Cerebellar cortex (tissue), 1 donor: ENCODE measurements at places on chromosomes 11 and 22.

DNA sequence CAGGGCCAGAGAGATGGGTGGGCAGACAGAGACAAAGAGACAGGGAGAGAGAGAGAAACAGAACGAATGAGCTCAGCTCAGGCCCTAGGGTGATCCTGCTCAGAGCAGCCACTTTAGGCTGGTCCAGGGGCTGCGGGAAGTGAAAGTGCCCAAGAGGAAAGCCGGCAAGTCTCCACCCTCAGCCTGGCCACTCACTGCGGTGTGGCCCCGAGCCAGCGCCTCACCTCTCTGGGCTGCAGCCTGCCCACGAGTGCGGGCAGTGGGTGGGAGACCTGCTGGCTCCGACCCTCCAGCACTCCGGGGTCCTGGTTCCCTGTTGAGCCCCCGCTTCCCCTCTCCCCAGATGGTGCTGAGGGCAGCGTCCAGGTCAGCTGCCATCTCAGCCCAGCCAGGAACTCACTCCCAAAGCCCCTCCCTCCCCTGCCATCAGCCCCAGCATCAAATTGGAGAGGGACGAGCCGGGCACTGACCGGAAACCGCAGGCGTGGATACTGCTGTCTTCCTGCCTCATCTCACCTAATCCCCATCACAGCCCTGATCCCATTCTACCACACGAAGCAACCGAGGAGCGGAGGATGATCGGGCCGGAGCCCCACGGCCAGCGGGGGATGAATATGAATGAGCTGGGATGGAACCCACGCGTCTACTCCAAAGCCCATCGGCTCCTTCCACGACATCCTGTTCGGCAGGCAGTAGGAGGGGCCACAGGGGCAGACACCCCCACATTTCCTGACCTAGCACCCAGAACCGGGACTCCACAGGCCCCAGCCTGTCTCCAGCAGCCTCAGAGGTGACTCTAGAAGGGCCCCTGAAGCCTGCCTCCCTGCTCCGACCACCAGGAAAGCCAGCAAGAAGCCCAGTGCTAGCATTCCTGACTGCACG, 16.9 kb downstream of the ELFN2 start:
- no peak for DNase-seq

DNA sequence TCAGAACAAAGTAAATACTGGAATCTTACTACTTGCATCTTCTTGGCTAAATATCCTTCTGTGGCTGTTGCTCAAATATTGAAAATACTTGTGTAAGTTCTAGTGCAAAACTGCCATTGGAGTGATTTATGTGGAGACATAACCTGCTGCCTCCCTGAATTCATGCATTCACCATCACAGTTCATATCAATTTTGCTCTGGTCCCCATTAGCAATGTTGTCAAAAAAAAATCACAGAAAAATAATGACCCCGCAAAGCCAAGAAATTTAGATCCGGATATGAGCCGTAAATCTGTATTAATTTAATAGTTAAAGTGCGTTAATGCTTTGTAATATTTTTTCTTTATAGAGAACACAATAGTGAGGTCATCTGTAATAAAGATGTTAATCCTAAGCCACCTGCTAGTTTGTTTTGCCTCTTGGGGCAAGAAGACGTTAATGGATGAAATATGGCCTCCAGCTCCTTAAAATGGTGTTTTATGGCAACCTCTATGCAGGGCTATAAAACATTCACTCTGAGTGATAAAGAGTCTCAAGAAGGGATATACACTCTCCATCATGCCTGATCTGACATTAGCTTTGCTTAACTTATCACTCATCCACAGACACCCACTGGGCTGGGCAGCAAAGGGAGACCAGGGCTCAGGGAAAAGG, 255.9 kb downstream of the INSC start:
- no peak for DNase-seq

DNA sequence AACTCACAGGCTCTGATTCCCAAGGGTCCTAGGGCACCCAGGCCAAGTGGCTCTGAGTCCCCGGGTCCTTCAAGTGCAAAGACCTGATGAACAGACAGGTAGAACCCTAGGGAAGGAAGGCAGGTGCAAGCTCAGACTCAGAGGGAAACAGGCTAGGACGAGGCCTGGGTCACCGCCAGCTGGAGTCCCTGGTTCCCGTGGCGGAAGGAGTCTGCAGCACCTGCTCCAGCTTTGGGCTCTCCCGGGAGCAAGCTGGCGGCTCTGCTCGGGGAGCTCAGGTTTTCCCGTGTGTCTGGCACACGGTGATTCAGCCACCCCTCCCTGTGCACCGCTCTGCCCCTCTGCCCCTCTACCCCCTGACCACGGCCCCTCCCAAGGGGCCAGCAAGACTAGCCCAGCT, 59.8 kb downstream of the WNT7B start:
- DNase-seq, result no peak

- DNase-seq, result no peak
Measured at GRCh38 chr11:113048820-113049768, 87.9 kb downstream of the NCAM1 start.

DNA sequence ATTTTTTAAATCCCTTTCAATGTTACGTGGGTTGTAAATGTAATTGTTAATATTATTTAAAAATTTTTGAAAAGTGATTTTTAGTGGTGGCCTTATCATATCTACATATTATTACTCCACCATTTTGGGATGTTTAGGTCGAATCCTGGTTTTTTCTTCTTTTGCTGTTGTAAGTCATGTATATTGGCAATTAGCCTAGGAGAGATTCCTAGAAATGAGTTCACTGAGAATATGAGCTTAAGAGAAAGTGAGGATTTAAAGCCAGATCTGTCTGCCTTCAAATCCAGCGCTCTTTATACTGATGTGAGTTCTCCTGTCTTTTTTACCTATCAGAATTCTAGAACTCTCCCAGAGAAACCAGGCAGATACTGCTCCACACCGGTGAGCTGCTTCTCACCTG, 56.1 kb downstream of the PTPRJ start:
- no peak for DNase-seq

GRCh38 chr22:50470491-50470890, 4.3 kb downstream of the SBF1 start:
- no peak for DNase-seq

- peak; percentile 21 for DNase-seq
Measured at GRCh38 chr11:127843483-127844396, 743.6 kb downstream of the ETS1 start.

DNA sequence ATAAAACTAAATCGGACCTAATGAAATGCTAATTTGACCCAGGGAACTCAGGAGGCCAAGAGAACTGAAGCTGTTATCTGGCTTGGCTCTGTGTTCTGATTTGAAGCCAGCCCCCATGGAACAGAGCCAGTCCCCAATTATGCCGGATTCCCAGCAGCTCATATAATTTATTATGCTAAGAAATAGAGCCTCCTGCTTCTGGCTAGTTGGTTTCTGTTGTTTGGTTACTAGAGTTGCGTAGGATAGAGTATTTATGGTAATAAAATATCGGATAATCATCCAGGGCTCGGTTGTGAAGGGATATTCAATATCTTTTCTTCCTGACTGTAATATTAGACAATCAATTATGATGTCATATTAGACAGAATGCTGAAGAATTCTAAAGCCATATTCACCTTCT, 120.4 kb upstream of the TTC12 start:
- peak; percentile 68 for DNase-seq

DNA sequence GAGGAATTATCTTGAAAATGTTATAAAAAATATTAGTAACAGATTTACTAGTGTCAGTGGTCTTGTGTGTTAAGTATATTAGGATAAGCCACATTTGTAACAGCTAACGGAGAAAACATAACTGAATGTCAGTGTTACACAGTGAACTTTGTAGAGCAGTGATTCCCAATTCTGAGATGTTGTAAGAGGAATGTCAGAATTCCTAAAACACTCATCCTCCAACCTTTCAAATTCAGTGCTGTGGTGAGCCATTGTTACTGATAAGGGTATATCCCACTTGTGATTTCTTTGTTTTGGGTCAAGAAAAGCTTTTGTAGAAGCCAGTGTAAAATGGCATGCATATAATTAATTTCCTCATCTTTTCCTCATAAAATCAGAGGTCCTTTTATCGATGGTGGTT, 61.9 kb downstream of the ARHGEF12 start:
- DNase-seq, result no peak

DNA sequence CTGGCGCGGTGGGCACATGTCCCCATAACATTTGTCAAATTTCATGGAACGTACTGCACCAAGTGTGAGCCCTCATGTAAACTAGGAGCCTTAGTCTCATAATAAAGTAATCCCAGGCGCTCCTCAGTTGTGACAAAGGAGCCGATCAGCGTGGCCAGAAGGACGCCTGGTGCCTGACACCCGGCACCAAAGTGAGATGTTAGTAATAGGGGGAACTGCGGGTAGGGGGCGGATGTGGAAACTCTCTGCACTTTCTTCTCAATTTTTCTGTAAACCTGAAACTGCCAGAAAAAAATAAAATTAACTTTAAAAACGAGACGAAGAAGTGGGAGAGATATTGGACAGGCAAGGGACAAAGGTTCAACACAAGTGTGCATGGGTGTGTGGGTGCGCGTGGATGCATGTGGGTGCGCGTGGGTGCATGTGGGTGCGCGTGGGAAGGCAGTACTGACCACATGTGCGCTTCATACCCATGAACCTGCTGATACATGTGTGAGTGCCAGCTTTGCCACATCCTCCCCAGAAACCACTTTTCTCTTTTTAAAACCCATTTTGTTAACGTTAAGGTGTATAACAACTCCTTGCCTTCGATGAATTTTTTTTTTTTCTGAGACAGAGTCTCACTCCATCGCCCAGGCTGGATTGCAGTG, 55.4 kb upstream of the LINC01488 start:
- no peak for DNase-seq

DNA sequence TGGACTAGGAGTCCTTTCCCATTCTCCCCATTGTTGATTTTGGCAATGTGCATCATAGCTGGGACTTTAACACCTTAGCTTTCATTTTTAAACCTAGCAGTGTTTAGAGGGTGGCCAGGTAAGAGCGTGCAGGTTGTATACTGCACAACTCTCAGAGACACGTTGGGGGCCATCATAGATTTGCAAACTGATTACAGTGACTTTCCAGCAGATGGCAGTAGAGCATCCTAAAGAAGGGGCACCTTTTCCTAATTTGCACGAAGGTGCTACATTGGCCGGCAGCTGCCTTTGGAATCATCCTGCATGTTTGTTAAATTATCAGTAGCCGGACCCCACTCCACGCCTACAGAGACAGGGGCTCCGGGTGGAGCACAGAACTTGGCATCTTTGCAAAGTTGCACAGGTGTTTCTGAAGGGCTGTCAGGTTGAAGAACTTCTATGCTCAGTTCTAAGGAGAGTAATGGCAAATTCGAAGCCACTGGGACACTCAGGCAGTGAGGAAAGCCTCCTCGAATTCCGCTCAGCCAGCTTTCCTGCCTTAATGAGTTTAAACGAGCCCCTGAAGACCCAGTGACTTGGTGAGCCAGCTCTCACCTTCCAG, 7.7 kb downstream of the LHFPL7 start:
- DNase-seq, result peak; percentile 66

- no peak for DNase-seq
Measured at GRCh38 chr11:30861531-30861930, 275.4 kb upstream of the MPPED2 start.

DNA sequence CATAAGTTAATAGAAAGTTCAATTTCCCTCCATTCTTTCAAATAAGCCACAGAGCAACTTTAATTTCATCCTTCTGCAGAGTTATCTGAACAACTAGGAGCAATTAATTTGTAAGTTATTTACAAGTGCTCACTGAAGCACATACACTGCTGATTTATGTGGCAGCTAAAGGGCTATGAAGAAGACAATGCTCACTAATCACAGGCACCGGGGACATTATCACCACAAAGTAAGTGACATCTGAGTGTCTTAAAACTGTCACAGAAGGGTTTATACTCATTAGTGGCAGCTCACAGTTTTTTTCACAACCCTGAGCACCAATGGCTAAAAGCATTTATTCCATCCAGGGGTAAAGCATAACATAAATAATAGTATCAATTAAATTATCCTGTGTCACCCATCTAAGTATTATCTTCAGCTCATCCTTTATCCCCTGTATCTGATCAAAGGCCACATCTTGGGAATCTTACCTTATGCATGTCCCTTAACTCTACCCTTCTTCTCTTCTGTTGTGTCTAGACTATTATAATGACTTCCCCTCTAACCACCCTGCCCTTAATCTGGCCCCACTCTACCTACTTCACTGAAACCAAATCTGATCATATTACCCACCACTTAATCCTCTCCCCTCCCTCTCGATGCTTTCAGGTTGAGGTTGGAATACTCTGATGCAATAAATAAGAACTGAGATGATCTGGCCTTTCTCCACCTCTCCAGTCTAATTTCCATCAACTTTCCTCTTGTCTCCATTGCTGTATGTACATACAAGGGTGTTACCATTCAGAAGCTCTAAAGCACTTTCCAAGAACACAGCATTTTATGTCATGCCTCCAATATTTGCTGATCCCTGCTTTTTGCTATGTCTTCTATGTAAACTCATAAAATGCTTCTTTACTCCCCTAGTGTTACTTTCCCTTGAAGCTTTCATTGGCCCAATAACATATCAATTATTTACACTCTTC, 252.7 kb downstream of the CASP12 start:
- DNase-seq, result no peak

DNA sequence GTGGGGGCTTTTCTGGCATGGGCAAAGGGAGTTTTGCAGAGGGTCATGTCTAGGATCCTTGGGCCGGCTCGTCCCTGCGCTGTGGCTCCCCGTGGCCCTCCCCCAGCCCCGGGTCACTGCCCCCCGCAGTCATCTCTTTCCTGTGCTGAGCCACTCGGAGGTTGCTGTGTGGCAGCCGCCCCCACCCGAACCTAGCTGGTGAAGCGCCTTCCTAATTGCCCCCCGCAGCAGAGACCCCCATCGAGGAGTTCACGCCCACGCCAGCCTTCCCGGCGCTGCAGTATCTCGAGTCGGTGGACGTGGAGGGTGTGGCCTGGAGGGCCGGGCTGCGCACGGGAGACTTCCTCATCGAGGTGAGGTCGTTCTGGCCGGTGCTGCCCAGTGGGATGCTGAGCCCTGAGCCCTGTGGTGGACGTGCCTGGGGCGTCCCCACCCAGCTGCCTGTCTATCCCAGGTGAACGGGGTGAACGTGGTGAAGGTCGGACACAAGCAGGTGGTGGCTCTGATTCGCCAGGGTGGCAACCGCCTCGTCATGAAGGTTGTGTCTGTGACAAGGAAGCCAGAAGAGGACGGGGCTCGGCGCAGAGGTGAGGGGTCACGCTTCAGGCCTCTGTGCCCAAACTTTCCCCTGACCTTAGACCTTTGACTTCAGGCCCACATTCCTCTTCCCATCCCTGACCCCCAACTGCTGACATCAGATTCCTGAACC, 32.0 kb downstream of the SHANK3 start:
- no peak for DNase-seq

GRCh38 chr22:48703265-48703941, 1124.3 kb downstream of the BRD1 start:
- DNase-seq, result no peak

DNA sequence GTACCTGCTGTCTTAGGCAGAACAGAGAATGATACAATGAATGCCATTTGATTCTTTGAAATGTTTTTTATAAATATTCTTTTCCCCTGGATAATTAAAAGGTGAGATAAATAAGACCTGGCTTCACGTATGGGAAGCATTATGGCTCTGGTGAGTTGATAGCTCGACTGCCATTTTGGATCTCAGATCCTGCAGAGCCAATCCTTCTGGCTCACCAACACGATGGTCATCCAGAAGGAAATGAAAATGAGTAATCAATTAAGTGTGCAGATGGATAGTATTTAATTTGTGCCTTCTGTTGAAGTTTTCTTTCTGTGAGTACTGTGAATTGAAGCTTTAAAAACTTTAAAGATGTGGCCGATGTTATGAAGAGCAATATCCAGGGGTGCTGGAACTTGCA, 2.7 kb downstream of the TNRC6B start:
- DNase-seq, result no peak
